ENCODE measurements at places on chromosomes 12 and 14.

DNA sequence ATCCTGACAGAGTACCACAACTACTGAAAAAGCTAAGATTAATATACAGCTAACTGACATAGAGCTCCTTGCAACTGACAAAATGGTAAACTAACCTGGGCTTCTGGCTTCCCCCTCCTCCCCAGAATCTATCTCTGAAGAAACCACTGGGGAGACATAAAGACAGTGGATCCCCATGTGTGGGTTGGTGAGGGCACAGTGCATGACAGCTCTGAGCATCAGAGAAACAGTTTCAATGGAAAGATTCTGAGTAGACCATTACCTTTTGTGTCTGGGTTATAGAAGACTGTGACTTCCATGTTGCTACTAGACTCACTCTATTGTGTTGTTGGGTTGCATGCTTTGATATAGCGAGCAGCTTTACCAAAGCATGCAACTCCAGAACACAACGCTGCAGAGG, 247.4 kb downstream of the EFCAB11 start:
- DNase-seq: no peak

DNA sequence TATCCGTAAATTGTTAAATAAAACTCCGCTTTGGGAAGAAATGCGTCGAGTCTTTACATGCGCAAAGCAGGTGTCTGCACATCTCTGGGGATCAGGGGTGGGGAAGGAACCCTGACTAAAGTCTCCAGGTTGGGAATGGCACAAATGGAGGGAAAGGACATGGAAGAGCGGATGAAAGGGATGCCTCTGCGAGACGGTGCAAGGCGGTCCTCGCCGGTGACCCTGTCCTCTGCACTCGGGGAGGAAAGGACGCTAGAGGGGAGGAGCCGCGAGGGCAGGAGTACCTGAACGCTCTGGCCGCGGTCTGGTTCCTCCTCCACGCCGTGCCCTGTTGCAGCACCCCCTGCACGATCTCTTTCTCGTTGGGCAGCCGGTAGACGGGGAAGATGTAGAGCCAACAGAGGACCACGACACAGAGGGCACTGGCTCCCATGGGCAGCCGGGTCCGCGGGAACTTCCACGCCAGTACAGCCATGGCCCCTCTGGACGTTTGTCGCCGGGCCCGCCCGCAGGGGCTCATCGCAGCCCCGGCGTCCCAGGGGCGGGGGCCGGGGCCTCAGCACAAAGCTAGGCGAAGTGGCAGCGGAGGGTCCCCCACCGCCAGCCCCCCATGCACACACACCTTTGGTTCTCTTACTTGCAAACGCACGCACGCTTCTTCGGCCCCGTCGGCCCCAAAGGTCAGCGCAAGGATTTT, 646 bp downstream of the ST8SIA1 start:
- no peak for DNase-seq

DNA sequence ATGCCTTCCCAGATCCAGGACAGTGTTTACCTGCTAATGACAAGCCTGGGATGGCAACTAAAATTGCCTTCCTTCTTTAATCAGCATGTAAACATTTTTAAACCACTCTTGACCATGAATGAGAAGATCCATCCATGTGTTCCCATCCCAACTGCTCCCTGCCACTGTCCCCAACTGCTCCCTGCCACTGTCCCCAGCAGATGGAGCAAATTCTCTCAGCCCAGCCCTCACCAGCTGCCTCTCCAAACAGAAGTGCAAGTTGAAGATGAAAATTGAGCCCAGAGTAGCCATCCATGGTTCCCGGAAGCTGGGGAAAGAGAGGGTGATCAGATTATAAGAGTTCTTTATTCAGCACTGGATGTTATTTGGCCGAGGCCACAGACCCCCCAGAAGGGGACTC, 133.1 kb downstream of the SLC15A4 start:
- DNase-seq: no peak

DNA sequence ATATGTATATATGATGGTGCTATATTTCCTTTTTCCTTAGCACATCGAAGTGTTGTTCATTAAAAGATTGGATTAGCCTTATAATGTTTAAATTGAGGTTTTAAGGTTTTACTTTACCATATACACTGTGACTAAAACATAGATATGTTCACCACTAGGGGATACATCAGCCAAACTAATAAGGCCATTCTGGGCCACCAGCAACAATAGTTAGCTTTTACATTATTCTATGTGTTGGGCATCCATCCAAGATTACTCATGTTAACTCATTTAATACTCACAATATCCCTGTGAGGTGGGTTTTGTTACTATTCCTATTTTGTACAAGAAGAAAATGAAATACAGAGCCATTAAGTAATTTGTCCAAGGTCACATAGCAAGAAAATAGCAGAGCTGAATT, 202.6 kb upstream of the AVPR1A start:
- no peak for DNase-seq

GRCh38 chr14:90301668-90302090, 30.1 kb downstream of the NRDE2 start:
- DNase-seq: no peak

GRCh38 chr14:21142357-21142756, 13.5 kb downstream of the OR5AU1 start:
- no peak for DNase-seq

GRCh38 chr12:1882405-1882804, 36.0 kb downstream of the CACNA2D4 start:
- DNase-seq: no peak

Measured in NCI-H1436 (cell line).